GM19239 (cell line): ENCODE measurements at places on chromosomes 11 and 22.

DNA sequence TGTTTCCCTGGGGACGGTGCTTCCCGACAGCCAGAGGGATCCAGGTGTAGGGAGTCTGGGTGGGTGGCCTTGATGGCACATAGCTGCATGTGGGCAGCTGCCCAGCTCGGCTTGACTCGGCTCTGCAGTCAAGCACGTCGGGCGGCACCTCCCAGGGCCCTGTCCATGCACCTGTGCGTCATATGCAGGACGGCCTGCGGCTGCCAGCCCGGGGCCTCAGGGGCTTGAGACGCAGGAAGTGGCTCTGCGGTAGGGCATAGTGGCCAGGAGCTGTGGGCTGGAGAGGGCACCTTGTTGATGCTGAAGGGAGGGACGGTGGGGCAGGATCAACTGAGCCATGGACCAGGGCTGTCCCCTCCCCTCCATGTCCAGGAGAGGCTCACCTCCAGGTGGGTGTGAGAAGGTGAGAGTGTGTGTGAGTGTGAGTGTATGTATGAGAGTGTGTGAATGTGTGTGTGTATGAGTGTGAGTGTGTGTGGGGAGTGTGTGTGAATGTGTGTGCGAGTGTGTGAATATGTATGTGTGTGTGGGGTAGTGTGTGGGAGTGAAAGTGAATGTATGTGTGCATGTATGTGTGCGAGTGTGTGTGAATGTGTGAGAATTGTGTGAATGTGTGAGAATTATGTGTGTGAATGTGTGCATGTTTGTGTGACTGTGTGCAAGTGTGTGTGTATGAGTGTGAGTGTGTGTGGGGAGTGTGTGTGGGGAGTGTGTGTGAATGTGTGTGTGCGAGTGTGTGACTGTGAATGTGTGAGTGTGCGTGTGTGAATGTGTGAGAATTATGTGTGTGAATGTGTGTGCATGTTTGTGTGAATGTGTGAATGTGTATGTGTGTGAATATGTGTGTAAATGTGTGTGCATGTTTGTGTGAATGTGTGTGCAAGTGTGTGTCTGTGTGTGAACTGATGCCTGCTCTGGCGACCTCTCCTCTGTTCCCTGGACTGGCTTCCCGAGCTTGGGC is 5.7 kb upstream of the SUN2 start:
- no peak for DNase-seq

GRCh38 chr11:655036-655726 is 18.1 kb downstream of the DRD4 start:
- DNase-seq: no peak

DNA sequence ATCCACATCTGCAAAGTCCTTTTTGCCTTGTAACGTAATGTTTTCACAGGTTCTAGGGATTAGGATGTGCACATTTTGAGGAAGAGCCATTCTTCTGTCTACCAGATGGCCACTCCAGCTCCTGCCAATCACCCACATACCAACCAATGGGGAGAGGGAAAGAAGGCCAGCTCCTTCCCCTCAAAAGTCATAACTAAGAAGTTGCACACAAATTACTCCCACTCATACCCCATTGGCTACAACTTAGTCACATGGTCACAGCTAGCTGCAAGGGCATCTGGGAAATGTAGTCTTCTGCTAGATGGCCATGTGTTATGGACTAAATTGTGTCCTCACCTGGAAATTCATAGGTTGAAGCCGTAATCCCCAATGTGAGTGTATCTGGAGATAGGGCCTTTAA is 15.4 kb upstream of the MYOD1 start:
- no peak for DNase-seq

DNA sequence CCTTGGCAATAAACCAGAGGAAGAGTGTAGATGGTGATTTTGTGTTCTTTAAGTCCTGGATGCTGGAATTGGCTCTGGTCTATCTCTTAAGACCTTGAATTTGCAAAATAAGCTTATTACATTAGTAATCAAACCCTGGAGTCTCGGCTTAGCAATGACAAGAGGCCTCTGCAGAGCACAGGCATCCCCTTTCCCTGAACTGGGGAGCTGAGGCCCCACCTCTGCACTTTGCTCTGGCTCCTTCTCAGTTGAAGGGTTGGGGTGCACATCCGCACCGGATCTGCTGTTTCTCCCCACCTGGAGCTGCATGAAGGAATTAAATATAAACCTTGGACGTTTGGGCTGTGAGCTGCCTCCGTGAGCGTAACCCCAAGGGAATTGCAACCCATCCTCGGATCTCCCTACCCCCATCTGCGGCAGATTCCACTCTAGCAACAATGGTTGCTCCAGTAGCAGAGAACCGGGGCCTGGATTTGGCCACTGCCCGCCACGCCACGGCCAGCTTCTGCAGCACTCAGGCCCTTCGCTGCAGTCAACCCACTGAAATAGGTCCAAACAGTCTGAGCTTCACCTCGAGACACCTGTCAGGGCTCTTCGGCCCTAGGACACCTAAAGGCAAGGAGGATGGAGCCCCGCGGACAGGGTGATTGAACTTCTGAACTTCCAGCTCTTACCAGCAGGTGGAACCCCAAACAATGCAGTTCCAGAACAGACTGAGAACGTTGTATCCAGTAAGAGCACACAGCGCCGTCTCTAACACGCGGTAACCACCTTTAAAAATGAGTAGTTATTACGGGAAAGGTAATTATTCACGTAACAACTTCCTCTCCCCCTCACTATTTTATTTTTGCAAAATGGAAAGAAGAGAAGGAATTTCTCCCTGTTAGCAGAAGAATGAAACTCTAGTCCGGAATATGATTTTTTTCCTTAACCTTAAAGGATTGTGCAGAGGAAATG is 54.8 kb upstream of the CAPRIN1 start:
- peak; percentile 57 for DNase-seq
